ENCODE measurements at places on chromosomes 11 and 22.

DNA sequence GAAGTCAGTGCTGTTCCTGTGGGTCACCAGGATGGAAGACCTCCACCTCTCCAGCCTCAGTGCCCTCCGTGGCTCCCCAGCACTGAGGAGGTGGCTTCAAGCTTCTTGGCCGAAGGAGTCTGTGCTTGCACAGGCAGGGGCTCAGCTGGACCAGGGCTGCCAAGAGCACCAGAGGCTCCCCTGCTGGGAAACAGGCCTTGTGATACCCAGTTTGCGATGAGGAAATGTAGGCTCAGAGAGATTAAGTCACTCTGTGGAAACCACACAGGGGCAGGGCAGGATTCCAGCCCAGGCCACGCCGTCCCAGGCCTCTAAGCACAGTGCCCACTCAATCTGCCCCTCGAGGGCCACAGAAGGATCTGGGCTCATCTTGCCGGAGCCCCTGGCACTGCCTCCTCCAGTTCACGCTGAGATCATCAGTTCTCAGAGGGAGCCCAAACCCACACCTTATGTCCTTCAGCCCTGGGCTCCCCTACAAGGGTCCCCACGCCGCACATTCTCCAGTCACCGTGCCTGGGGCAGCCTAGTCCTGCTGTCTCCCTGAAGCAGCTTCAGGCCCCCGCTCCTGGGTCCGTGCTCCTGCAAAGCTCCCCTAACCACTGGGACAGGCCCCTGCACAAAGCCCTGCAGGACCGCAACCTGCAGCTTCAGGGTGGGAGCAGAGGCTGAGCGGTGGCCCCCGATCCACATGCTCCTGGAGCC, 21.6 kb downstream of the ANO1 start:
- no peak for DNase-seq

- DNase-seq = peak; percentile 18
These were observed 200.7 kb downstream of the MSANTD4 start for GRCh38 chr11:105821372-105821771.

DNA sequence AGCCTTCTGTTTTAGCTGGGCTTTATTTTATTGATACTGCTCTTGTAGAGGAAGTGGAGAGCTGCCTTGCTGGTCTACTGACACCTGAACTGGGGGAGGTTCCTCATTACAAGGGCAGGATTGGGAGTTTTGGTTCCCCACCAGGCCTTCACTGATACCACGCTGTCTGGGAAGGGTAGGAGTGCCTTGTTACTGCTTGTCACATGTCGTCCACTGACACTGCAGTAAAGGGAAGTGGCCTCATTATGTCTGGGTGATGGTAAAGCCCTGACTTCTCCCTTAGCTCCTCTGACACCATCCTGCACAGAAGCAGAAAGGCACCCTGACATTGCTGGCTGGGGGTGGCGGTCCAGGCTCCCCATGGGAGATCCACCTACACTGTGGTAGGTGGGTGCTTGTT, 38.7 kb upstream of the ELF5 start:
- DNase-seq = no peak

GRCh38 chr22:50251477-50252081, 514 bp upstream of the HDAC10 start:
- DNase-seq = no peak

DNA sequence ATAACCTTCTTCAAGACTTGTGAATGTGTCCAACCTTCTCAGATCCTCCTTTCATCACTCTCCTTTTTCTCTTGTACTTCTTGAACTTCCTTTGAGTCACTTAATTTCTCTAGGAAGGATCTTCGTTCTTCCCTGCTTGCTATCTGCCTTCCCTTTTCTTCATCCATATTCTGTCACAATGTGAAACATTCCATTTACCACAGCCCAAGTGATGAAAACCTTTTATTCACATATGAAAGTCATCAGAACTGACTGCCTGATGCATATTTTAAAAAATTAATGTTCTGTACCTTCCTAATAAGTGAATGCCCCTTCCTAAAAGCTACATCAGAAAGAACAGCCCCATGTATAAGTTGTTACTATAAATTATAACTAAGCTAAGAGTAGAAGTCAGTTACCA, 520.4 kb upstream of the LUZP2 start:
- no peak for DNase-seq

DNA sequence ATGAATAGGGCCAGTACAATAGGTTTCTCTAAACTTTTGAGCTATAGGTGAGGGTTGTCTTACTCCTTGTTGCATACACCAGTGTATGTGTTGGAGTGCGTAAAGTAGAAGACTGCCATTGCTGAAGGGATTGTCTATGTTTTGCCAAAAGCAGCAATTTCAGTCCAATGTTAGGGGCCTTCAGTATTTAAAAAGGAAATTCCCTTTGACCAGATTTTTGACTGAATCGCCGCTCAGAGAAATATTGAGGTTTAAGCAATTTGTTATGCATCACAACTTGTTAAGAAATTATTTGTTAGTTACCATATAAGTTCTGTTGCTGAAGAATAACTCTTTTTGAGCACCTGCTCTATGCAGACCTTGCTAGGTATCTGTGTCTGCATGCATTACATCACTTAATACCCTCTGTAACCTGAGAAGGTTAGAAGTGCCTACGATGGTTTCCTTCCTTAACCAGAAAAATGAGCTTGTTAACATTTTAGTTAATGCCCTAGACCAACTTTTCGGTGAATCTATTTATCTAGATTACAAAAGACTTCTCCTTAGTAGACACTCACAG, 33.9 kb downstream of the MMP20 start:
- no peak for DNase-seq

DNA sequence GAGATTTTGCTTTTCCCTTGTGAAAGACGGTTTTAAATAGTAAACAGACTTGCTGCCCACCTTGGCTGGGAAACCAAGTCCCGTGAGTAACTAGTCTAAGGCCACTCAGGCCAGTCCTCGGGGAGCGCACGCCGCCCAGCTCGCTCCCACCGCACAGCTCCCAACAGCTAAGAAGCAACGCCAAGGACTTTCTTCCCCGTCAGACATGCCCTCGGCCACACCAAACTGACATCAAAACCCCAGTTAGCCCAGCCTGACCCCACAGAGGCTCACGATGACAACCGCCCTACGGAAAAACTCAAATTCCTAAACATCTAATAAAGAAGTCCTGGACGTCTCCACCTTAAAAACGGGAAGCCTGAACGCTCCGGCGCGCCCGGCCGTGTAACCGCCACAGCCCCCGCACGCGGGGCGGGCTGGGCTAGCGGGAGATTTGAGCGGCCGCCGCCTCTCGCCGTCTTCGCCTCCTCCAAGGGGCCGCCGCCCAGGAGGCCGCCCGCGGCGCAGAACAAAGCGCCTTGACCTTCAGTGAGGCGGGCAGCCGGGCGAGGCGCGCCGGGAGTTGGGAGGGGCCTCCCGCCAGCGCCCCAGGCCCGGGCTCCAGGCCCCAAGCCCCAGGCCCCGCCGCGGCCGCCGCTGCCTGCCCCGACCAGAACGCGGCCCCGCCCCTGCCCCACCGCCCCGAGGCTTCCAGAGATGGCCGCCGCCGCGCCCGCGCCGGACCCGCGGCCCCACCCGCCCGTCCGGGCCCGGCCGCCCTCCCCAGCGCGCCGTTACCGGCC, 486 bp downstream of the NAP1L4 start:
- DNase-seq = peak; percentile 46

DNA sequence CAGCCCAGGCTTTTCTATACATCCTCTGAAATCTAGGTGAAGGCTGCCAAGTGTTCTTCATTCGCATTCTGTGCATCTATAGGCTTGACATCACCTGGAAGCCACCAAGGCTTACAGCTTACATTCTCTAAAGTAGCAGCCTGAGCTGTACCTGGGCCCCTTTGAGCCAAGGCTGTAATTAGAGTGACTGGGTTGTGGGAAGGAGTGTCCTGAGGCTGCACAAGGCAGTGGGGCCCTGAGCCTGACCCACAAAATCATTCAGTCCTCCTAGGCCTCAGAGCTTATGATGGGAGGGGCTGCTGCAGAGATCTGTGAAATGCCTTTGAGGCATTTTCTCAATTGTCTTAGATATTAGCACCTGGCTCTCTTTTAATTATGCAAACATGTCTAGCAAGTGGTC, 33.0 kb upstream of the RDX start:
- no peak for DNase-seq

DNA sequence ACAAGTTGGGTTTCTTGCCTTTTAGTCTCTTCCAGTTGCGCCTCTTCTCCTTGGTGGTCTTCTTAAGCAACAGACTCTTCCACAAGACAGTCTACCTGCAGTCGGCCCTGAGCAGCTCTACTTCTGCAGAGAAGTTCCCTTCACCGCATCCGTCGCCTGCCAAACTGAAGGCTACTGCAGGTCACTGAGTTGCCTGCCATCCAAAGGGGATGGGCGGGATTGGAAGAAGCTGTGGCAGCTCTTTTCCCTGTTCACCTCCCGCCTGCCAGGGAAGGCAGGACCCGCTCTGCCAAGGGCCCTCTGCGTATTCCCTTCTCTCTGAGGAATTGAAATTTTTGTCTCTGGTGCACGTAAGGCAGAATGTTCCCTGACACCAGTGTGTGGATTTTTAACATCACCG, 9.2 kb upstream of the STT3A start:
- no peak for DNase-seq

- no peak for DNase-seq
These were observed 15.6 kb upstream of the RTN4R start for GRCh38 chr22:20283674-20284066.

DNA sequence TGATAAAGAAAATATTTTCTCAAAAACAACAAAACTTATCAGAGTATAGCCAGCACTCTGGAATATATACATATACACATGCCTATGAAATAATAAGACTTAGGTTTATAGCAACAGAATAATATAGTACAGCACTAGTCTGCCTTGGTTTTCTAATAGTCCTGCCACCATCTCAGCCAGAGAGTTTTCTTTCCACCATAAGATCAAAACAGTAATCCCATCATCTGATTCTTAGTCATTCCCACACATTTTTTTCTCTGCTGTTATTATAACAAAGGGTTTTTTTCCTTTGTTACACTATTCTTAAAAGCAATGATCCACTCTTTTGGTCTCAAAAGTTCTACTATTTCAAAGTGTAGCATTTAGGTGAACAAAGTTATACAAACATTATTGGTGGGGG, 15.1 kb downstream of the MTMR2 start:
- no peak for DNase-seq

- DNase-seq = no peak
These were observed 330 bp upstream of the POLD3 start for GRCh38 chr11:74592063-74592440.

- no peak for DNase-seq
These were observed 4.4 kb upstream of the CNTF start for GRCh38 chr11:58617976-58618557.

- no peak for DNase-seq
These were observed 32.2 kb downstream of the LRRC74B start for GRCh38 chr22:21077884-21078508.

- no peak for DNase-seq
These were observed 25.5 kb downstream of the OR10A6 start for GRCh38 chr11:7905549-7905948.

GRCh38 chr22:33851240-33851639, 69.0 kb downstream of the LARGE1 start:
- no peak for DNase-seq

DNA sequence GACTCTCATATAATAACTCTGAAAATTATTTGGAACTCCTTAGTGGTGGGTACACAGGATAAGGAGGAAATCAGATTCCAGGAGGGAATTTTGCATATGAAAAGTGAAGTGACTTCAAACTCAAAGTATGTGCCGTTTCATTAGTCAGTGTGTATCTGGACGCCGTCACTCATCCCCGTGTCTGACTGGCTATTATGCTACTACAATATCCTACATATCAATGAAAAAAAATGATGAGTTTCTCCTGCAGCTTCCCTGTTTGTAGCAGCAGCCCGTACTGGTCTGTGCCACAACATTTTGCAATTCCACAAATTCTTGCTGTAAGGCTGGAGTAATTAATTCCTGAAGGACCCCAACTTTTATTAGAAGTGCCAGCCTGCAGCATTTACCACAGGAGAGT, 16.5 kb downstream of the WT1 start:
- no peak for DNase-seq

- no peak for DNase-seq
These were observed 13.0 kb upstream of the CDC42EP2 start for GRCh38 chr11:65301491-65302329.

DNA sequence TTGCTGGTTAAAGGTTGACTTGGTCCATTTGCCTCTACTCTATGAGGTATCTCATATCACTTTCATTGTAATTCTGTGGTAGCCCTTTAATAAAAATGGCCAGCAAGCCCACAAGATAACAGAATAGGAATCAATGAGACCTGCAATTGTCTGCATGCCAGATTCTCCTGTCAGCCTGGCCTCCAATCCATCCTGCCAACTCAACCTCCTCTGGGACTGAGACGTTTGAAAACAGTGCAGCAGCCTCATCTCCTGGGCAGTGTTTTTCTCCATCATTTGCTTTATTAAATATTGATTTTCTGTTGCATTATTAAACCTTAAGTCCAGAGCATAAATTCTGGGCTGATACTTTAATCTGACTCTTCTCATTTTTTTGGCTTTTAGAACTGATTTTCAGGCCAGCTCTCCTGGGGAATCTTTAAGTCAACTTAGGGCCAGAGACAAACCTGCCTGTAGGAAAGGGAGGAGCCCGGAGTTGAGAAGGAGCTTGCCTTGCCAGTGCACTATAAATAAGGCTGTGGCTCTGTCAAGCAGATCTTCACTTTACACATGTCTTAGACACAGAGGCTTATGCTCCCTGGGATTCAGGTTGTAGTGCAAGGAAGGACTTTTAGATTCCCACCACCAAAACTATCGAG, 798.0 kb downstream of the NTM start:
- DNase-seq = no peak

- DNase-seq = no peak
These were observed 470.6 kb downstream of the NTM start for GRCh38 chr11:131841028-131841427.

GRCh38 chr11:10494636-10495463, 39.8 kb downstream of the AMPD3 start:
- no peak for DNase-seq

DNA sequence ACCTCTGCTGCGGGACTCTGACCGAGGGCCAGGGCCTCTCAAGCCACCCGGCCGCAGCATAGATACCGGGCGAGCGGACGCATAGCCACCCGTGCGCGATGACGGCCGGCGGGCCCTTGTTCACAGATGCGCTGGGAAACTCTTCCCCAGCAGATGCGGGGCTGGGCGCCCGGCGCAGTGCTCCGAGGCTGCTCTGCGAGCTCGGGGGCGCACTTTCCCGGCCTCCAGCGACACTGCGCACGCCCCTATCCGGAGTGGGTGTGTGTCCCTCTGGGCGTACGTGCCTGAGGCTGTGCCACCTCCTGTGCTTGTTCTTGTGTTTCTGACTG, 104.7 kb upstream of the E2F8 start:
- DNase-seq = peak; percentile 52

- no peak for DNase-seq
These were observed 86.4 kb downstream of the KIRREL3 start for GRCh38 chr11:126914166-126914565.
